ENCODE measurements at places on chromosomes 3 and 15. TPM values are rescaled to one million over a fixed set of nuclear protein-coding genes. Genes with fewer than 3 reads are reported as not detected.
A peak's percentile ranks its signal among the peaks of the same experiment; 100 is the strongest.

GRCh38 chr3:30454636-30455035 lies 151.8 kb upstream of the TGFBR2 start:
- DNase-seq: no peak

DNA sequence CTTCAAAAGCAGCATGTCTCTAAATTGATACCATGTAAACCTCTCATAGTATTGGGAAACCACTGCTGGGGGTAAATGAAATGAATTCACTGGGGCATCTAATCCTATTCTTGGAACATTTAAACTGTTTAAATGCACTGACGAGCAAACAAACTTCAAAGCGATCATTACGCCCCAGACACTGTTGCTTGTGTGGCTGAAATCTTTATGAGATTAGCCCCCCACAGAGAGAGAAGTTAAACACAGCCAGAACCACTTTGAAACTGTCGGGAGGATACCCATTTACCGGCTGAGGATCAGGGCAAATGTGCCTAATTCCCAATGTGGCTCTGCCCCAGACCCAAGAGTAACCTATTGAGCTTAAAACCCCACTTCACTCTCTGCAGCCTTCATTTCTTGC lies 308.4 kb upstream of the CDIN1 start:
- DNase-seq: no peak

GRCh38 chr15:68333775-68334470 lies 56.4 kb downstream of the FEM1B start:
- no peak for DNase-seq

DNA sequence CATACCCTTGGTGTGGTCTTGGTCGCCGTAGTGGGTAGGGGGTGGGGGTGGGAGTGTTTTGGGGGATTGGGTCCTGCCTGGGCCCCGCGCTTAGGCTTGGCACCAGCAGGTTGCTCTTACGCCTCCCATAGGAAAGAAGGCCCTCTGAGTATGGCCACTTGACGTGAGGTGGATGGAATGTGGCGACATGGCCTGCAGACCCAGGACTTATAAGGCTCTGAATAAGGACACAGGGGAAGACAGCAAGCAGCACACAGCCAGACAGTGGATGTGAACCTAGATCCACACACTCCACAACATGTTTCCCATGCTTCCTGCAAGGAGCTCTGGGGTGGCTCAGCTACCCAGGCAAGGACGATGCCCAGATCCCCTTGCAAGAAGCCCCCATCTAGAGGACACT lies 12.4 kb downstream of the RBPMS2 start:
- DNase-seq: no peak

GRCh38 chr3:184591789-184592188 lies 30.2 kb downstream of the EPHB3 start:
- no peak for DNase-seq

- no peak for DNase-seq
Observed at GRCh38 chr3:196406811-196407470, 25.3 kb downstream of the UBXN7 start.

DNA sequence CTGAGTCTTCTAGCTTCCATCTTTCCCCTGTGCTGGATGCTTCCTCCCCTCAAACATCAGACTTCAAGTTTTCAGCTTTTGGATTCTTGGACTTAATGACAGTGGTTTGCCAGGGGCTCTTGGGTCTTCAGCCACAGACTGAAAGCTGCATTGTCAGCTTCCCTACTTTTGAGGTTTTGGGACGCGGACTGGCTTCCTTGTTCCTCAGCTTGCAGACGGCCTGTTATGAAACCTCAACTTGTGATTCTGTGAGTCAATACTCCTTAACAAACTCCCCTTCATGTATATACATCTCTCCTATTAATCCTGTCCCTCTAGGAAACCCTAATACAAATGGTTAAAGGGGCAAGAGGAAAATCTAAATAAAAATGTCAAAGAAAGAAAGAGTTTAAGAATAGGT lies 100.1 kb downstream of the ABI3BP start:
- no peak for DNase-seq

DNA sequence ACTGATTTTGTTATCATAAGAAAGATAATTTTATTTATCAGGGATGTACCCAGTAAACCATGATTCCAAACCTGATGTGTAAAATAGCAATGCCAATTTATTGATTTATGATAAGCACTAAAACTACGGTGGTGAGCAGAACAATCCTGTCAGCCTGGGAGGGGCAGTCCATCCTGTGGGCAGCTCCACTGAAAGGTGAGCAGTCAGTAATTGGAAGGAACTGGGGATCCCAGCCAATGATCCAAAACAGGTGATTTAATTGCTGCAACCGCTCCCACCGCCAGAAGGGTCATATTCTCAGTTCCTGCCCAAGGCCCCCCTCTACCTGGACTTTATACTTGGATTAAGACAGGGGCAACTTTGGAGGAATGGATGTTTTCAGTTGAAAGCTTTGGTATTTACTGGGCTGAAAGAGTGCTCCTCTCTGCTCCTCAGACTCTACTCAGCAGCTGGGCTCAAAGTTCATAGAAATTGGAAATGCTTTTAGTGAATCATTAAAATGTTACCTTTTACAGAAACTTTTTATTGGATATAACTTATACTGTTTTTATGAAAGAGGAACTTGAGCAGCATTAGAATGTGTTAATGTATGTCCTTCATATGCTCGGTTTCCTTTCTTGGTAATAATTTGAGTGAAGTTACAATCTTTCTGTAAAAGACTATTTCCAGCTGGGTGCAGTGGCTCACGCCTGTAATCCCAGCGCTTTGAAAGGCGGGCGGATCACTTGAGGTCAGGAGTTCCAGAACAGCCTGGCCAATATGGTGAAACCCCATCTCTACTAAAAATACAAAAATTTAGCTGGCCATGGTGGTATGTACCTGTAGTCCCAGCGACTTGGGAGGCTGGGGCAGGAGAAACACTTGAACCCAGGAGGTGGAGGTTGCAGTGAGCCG lies 198.6 kb upstream of the IL12A start:
- no peak for DNase-seq

- DNase-seq: no peak
Observed at GRCh38 chr15:67296188-67296587, 41.6 kb downstream of the IQCH start.

- DNase-seq: no peak
Observed at GRCh38 chr3:52501046-52501445, 5.9 kb downstream of the STAB1 start.

GRCh38 chr3:160260587-160261270 lies 35.5 kb downstream of the C3orf80 start:
- DNase-seq: no peak

DNA sequence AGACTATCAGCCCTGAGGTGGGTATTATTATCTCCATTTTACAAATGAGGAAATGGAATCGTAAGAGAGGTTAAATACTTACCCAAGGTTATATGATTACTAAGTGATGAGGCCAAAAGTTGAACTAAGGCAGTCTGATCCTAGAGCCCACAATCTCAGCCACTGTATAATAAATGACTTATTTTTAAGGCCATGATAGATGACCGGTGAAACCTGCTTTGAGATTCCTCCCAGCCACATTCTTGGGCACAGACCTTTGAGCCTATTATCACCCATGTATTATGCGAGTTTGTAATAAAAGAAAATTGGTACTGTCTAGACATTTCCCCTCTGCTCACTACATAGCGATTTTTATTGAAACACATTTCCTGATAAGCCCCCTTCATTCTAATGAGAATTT lies 37.4 kb downstream of the POLQ start:
- peak; percentile 42 for DNase-seq

- DNase-seq: no peak
Observed at GRCh38 chr3:73026111-73026759, 29.6 kb downstream of the PPP4R2 start.

GRCh38 chr3:86244905-86245304 lies 746.0 kb downstream of the VGLL3 start:
- DNase-seq: no peak

GRCh38 chr3:15052335-15053242 lies 12.5 kb downstream of the MRPS25 start:
- DNase-seq: no peak

DNA sequence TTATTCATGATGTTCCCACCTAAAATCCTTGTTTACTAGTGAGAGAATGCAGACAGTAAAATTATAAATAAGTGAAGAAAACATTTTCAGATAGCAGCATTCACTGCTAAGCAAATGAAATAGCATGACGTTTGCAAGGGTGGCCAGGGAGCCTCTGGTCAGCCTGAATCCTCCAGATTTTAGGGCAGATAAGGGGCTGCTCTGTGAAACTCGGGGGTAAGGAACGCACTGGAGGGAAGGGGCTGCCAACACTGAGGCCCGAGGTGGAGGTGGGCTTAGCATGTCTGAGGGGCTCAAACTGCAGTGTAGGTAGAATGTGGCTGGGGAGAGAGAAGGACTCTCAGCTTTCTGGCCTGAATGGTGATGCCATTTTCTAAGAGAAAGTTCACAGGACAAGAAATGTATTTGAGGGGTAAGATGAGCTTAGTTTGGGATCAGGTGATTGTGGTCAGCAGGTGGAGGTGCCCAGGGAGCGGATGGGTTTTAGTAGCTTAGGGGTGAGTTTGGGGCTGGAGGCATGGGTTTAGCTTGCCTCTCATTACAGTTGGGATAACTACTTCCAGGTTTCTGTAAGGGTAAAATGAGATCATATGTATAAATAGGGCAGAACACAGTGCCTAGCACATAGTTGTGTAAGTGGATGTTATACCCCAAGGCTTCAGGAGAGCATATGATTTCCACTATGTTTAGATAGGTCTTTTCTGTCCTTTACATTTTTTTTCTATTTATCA lies 20.5 kb downstream of the GPR171 start:
- DNase-seq: no peak

GRCh38 chr15:51492528-51492927 lies 130.0 kb downstream of the DMXL2 start:
- no peak for DNase-seq

- peak; percentile 66 for DNase-seq
Observed at GRCh38 chr3:18099611-18100010, 325.5 kb downstream of the SATB1 start.

- no peak for DNase-seq
Observed at GRCh38 chr3:119950666-119951325, 143.5 kb downstream of the GSK3B start.

- DNase-seq: no peak
Observed at GRCh38 chr3:5690904-5691532, 503.5 kb downstream of the EDEM1 start.

DNA sequence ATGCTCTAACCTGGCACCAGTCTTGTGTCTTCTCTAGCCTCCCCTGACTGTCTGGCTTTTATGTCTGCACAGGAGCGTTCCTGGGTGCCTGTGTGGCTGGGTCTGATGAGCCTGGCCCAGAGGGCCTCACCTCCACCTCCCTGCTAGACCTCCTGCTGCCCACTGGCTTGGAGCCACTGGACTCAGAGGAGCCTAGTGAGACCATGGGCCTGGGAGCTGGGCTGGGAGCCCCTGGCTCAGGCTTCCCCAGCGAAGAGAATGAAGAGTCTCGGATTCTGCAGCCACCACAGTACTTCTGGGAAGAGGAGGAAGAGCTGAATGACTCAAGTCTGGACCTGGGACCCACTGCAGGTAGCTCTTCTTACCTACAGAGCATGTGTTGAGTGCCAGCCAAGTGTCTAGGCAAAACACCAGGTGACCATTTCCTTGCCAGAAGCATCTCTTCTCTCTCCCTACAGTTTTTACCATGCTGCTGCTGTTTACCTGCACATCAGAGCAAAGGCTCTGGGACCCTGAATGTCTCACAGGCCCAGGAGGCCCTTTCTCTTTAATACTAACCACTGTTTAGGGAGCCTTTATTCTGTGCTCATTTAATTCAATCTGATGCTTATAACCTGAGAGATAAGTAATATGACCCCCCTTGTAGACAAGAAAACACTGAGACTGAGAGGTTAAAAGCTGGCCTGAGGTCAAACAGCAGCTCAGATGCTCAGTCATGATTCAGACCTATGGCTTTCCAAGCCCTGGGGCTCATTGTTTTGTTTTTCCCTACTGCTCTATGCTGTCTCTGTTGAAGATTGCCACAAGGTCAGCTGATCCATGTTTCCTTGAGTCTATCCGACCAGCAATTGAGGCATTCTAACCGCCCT lies 10.4 kb downstream of the PODXL2 start:
- peak; percentile 83 for DNase-seq

DNA sequence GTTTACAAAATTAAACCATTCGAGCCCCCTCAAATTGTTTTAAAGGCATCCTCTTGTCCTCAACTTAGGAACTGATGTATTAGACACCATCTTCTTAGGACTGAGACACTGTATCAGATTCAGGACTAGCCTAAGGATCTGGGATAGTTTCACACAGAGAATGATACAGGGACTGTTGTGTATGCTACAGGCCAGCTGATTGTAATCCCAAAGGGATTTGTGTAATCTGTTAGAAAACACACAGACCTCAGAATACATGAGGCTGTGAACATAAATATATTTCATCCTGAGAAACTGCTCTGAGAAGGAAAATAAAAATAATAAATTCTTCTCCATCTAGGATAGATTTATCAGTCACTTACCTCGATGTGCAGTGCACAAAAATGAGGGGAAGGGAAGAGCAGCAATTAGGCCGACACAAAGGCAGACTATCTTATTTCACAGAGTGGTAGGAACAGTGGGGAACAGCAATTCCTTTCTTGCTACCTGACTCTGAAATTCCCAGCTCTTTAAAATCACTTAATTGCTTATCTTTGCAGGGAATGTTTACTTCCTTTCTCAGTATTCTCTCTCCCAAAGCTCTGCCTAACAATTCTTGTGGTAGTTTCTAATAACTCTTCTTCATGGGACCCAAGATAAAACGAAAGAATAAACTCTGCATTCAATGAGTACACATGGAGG lies 322.5 kb downstream of the MAGI1 start:
- no peak for DNase-seq

Gene C3orf49
- not detected for total RNA-seq

Gene LTK
- total RNA-seq: 0.25 TPM

Gene ABI3BP
- 0.69 TPM for total RNA-seq

Gene KNG1
- total RNA-seq: not detected

Gene RYR3
- 0.35 TPM for total RNA-seq

Gene SPTBN5
- 0.35 TPM for total RNA-seq

Gene SLC28A2
- total RNA-seq: not detected

Gene SLC24A5
- total RNA-seq: not detected

Gene TFDP2
- 58.9 TPM for total RNA-seq

Gene OR5K2
- total RNA-seq: not detected

Gene FETUB
- total RNA-seq: not detected

Gene MBD4
- total RNA-seq: 34.7 TPM

Gene TMEM108
- total RNA-seq: 0.25 TPM

Gene ARHGEF26
- total RNA-seq: 0.80 TPM

Gene ELP6
- total RNA-seq: 17.4 TPM

Measured in renal cortical epithelial cell (primary cell).